Fibroblast of pulmonary artery (primary cell): ENCODE measurements at places on chromosomes 12 and 14.

DNA sequence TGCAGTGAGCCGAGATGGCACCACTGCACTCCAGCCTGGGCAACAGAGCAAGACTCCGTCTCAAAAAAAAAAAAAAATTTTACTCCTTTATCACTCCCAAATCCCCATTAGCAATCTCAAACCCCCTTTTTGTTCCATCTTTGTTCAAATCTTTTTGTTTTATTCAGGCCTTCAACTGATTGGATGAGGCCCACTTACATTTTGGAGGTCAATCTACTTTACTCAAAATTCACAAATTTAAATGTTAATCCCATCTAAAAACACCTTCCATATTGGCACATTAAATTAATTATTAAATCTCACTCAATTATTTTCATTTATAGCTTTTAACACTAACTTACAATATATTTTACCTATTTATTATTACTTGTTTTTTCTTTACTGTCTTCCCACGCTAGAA is 27.0 kb upstream of the TXNRD1 start:
- DNase-seq = no peak

DNA sequence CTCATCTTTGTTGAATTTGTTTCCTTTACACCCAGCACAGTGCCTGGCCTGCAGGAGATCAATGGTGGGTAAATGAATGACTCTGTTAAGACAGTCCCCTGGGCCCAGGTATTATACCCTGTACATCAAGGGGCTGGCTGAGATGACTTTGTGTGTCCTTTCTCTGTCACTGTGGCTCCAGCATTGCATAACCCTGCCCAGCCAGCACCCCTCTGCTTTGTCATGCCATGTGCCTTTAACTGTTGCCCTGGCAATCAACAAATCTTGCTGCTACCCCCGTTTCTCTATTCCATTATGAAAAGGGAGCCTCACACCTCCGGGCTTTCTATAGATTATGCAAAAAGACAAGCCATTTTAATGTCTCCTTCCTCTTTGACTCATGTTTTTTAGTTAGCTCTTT is 7.6 kb upstream of the FLVCR2 start:
- DNase-seq = no peak

DNA sequence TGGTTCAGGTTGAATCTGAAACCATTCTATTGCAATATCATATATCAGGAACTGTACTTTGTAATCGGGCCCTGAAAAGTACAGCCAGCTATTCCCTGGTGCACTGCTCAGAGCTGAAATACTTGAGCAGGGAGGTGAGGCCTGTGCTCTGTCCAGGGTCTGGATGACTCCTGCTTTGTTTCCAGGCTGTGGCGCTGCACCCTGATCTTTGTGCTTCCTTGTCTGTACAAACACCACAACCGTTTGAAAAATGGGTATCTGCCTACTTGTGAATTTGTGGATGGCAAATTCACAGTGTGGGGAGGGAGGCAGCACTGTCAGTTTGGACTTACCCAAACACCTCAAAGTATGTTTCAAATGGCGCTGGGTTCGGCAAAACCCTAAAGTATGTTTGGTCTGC is 155.4 kb upstream of the FAR2 start:
- DNase-seq = no peak

DNA sequence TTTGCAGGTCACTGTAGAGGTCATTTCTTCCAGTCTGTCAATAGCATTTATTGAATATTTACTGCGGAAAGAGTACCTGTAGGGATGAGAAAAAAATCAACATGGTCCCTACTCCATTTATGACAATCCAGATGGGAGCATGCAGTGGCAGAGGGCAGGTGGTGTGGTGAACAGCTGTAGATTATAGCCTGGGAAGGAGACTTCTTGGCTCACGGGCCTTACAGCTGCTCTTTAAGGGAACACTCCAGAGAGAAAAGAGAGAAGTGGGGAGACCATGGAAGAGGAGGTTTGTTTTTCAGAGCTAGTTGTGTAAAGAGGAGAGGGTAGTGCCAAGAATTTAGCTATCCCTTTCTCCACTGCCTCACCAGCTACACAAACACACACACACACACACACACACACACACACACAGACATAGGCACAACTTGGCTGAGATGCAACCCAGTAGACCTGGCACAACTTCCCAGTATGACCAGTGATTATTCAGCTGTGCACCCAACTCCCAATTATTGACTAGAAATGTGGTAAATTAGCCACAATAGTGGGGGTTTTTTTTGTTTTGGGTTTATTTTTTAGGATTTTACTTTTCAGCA is 41.0 kb downstream of the GPHB5 start:
- DNase-seq = no peak

DNA sequence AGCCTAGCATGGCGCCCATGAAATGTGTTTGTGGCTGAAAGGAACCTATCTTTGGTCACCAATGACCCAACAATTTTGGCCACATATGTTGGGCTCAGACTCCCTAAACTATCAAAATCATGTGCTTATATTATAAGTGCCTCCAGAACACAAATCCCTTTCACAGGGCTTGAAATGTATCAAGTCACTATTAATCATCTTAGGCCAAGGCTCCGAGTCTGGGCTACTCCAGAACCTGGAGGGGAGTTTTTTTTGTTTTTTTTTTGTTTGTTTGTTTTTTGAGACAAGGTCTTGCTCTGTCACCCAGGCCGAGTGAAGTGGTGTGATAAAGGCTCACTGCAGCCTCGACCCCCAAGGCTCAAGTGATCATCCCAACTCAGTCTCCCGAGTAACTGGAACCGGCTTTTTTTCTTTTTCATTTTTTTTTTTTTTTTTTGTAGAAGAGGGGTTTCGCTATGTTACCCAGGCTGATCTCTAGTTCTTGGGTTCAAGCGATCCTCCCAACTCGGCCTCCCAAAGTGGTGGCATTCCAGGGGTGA is 989 bp upstream of the DRAM1 start:
- no peak for DNase-seq

GRCh38 chr14:20802341-20803084 is at the start of gene RNASE1:
RNASE1 (minus strand) TSS chr14:20802844; CDS start chr14:20802068, 776 bp downstream.
- DNase-seq = peak; percentile 30

GRCh38 chr12:124388038-124388671 is 93.3 kb downstream of the RFLNA start:
- DNase-seq = no peak

- DNase-seq = peak; percentile 8
These were observed 173.5 kb upstream of the PDZRN4 start for GRCh38 chr12:41014643-41015020.

- DNase-seq = no peak
These were observed 73.8 kb upstream of the TBX3 start for GRCh38 chr12:114757684-114758325.

DNA sequence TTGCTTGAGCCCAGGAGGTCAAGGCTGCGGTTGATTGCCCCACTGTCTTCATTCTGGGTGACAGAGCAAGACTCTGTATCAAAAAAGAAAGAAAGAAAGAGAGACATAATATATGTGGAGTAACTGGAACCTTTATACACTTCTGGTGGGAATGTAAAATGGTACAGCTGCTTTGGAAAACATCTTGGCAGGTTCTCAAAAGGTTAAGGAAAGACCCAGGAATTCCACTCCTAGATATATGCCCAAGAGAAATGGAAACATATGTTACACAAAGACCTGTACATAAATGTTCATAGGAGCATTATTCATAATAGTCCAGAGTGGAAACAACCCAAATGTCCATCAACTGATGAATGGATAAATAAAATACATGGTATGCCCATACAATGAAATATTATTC is 7.2 kb downstream of the RBMS2 start:
- peak; percentile 53 for DNase-seq

DNA sequence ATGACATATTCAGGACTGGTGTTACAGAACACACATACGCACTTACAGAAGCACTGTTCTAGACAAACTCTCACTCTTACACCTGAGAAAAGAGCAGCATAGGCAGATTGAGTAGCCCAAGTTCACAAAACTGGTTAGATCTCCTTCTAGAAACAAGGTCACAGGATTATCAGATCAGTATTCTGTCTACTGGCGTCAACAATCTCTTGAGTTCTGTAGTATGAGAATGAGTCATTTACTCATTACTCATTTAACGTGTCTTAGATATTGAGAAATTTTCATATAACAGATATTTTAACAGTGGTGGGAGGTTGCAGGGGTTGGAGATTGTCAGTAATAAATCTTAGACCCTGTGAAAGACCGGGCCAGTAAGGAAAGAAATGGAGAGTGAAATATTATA is 2.8 kb upstream of the TSPAN8 start:
- peak; percentile 38 for DNase-seq

GRCh38 chr12:77124767-77125166 is 59.4 kb upstream of the E2F7 start:
- no peak for DNase-seq

DNA sequence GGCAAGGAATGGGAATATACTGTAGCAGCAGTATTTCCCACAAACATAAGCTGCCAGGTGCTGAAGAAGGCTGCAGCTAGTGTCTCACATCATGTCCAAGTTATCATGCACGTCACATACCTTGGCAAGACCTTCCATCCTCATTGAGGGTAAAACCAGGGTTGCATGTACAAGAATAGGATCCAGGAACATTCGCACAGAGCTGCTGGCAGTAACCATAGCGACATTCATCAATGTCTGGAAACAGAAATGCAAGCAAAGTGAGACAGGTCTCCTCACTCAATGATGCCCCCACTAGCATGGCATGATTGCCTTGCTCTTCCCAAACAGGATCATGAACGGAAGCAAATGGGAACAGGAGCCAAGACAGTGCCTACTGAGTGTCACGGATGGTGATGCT is 23.8 kb upstream of the TC2N start:
- no peak for DNase-seq

DNA sequence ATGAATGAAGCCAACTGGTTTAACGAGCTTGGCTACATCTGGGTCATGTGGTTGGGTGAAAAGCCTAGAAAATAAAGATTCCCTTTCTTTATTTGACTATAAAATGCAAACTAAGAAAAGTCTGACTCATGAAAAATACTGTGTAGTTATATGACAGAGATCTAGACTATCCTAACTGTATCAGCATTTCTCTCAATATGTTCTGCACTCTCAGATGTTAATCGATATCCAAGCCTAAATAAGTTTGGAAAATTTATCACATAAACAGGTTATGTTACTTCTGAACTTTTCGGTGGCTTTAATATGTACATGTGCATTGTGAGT is 133.1 kb downstream of the DAAM1 start:
- DNase-seq = no peak

DNA sequence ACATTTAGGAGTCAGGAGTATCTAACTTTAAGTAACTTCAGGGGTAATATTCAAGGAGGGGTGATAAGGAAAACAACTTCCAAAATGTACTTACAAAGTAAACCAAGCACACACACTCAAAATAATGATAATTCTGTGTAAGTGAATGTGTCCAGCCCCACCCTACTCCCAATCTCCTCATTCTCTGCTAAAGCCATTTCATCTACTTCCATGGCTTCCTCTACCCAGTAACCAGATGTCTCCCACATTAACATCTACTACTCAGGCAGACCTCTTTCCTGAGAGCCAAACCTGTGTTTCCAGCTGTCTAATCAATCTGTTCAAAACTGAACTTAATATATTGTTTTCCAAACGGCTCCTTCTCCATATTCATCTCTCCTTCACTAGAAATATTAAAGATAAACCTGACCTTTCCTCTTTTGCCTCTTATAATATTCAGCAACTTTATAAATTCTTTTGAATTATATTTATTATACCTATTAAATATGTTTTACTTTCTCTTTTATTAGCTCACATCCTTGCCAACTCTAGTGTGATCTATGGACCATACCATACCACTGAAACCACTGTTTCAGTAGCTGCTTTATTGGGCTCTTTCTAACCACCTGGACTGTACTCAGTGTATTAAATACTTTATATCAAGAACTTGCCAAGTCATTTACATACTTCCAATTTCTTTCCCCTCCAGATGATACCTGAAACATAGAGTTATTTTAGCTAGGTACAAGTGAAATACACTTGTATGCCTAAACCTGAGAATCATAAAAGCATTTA is 170.7 kb downstream of the PPFIA2 start:
- DNase-seq = no peak

DNA sequence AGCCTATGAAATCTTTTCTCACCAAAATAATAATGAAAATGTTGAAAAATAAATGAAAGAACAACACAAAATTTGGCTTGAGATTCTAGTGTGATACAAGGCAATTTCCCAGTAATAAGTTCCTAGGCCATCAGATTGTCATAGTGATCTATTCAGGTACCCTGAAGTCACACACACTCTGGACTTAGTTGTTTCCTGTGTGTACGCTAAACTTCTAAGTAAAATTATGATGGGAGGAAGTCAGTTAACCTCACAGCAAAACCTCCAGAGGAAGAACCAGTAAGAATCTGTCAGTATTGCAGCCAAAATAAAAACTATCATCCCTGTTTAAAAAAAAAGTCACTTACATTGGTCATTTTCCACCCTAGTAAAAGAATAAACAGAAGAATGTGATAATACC is 81.9 kb downstream of the DBX2 start:
- no peak for DNase-seq

DNA sequence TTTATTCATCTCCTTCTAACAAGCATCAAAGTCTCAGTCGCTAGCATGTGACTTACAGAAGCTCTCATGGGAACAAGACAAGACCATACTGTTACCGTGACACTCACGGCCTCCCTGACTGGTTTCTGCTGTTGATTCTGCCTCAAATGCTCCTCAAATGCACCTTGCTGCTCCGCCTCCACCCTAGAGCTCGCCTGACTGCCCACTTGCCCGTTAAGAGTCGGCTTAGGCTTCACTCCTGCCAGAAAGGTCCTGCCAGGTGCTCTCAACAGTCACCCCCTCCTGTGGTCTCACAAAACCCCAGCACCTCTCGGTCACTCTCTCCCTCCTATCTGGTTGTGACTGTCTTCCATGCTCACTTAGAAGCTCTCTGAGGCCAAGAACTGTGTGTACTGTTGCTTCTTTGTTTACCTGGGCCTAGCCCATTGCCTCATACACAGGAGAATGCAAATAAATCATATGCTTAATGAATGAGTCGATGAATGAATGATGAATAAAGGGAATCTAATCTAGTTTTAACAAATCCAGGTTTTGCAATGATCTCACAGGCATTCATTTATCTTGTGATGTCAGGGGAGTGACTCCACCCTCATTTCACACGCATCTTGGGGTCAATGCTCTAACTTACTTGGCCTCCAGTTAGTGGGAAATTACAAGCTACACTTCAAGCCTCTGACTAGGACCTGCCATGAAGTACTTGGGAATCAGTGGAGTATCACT is 41.3 kb downstream of the SSH1 start:
- DNase-seq = peak; percentile 56
